Stimulated activated CD4-positive, alpha-beta T cell treated with anti-CD3 and anti-CD28 coated beads, TNF-alpha, amount 100 ng/mL, for 48 hours (primary cell): ENCODE measurements at places on chromosomes 7 and 10.

- no peak for DNase-seq
Observed at GRCh38 chr10:116300542-116300941, 23.7 kb upstream of the CCDC172 start.

DNA sequence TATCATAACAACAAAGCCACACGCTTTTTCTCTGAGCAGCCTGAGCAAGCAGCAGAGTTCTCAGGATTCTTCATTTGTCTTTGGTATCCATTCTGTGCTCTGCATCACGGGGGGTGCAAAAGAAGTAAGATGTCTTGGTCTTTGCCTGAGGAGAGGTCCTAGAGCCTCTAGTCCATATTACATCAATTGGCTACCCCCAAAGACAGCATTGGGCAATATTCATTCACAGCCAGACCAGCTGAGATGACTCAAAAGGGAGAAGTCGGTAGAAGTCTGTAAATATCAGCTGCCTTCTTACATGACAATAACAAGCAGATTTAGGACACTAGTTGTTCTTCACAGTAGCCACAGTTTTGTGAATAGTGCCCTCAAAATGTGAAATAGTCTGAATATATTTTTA, 66.6 kb downstream of the FZD1 start:
- DNase-seq, result no peak

DNA sequence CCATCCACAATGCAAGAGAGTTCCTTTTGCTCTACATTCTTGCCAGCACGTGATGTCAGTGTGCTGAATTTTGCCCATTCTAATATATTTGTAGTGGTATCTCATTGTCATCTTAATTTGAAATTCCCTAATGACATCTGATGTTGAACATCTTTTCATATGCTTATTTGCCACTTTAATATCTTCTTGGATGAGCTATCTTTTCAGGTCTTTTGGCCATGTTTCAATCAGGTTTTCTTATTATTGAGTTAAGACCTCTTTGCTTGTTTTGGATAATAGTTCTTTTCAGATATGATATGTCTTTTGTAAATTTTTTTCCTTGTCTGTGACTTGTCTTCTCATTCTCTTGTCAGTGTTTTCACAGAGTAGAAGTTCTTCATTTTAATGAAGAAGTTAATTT, 20.4 kb upstream of the FAM3C start:
- no peak for DNase-seq

DNA sequence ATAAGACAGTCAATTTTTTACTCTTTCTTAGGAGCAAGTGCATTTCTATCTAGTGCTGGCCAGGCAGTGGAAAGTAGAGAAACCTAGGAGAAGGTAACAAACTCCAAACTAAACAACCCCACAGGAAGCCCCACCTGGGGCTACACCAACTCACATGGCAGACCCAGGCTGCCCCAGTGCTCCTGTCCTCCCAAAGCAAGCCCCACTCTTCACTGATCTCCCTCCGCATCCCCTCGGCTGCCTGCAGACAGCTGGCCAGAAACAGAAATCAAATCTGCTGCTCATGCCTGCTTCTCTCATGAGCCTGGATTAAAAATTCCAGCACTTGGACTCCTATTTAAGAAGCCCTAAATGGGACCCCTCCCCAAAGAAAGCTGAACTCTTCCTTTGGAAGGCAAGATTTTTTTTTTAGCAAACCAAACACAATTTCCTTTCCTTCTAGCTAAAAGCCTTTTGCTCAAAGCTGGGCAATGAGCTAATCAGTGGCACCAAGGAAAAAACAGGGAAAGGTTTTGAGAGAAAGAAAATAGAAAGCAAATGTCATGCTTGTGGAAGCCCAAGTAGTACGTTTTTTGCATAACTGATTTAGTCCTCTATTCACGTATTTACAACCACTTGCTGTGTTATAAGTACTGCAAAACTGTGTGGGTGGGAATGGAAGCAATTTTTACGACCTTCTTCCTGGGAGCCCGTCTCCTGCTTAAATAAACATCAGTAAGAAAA, 10.8 kb downstream of the PDE1C start:
- no peak for DNase-seq

DNA sequence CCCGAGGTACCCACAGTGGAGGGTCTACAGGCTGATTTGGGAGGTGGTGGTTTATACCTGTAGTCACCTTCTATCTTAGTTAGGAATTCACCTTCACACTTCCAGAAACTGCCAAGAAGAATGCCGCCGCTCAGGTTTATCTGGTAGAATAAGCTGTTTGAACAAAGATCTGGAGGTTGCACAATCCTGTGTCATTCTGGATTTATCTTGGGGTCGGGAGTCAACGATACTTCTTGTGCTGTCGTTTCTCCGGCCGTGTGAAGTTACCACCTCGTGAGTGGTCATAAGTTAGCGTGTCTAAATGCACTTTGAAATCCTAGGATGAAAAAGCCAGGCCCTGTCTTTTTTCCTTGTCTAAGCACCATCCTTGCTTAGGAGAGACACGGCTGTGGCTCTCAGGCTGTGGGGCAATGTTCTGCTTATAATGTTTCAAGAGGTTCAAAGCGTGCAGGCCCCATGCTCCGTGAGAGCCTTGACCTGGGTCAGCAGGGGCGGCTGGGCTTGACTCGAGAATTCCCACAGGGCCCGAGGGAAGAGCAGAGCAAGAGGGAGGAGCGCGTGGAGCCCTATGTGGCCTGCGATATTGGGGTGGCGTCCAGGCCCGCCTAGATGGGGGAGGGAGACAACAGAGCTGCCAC, 35.5 kb downstream of the GRIFIN start:
- no peak for DNase-seq
